ENCODE measurements at places on chromosomes 3 and 15. TPM values are rescaled to one million over a fixed set of nuclear protein-coding genes. Genes with fewer than 3 reads are reported as not detected.
A peak's percentile ranks its signal among the peaks of the same experiment; 100 is the strongest.

ZNF80 gene
- total RNA-seq = not detected

ARPP21 gene
- total RNA-seq = 0.33 TPM

PSMA4 gene
- total RNA-seq = 135 TPM

GNAT1 gene
- total RNA-seq = not detected

UROC1 gene
- not detected for total RNA-seq

ALPK3 gene
- 9.1 TPM for total RNA-seq

SERPINI2 gene
- total RNA-seq = not detected

CLDN11 gene
- 3.3 TPM for total RNA-seq

DNA sequence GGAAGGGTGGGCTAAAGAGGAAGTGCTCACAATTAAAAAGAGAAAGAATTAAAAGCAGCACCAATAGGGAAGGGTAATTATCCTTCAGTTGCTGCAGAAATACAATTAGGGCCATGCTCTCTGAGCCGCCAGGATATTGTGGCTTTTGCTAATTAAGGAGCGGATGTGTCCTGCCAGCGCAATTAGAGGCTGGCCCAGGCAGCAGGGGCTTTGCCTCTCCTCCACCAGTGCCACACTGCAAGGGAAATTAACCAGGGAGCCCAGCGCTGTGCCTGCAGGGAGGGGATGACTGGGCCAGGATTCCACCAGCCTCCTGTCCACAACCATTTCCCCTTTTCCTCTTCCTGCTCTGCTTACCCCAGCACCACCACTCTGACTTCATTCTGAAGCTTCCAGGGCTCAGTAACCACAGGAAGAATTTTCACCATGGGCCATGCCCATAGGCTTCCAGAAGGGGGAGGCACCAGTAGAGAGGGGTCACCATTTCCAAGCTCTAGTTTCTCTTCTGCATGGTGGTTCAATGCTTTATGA is 10.4 kb upstream of the AEN start:
- DNase-seq = no peak

GRCh38 chr15:74375303-74375693 is 7.9 kb upstream of the CYP11A1 start:
- DNase-seq = peak; percentile 96

- no peak for DNase-seq
These were observed 112.2 kb upstream of the ETV5 start for GRCh38 chr3:186220911-186221645.

DNA sequence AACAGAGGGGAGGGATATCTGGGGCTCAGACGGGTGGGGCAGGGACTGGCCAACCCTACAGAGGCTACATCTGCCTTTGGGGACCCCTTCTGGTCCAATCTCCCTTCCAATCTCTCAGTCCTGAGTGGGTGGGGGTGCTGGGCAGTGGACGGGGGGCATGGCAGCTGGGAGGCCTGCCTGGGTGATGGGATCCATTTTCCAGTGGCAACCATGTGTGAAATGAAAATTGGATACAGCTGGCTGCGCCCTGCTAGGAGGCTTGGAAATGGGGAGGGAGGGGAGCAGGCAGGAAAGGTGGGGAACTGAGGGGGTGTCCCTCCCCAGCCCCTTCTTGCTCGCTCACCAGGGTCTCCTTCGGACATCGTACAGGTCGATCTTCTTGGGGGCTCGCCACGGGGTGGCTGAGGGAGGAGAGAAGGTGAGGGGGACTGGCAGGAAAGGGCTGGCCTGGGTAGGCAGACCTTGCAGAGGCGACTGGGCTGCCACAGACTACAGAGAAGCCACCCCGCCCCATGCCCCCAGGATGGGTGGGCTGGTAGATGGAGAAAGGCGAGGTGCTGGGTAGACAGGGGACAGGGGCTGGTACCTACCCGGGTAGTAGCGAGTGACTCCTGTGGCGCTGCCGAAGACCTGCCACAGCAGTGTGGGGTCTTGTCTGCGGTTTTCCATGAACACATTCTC is 21.2 kb upstream of the TMEM115 start:
- DNase-seq = no peak

- DNase-seq = no peak
These were observed 1.3 kb downstream of the ALPK3 start for GRCh38 chr15:84818261-84819131.

DNA sequence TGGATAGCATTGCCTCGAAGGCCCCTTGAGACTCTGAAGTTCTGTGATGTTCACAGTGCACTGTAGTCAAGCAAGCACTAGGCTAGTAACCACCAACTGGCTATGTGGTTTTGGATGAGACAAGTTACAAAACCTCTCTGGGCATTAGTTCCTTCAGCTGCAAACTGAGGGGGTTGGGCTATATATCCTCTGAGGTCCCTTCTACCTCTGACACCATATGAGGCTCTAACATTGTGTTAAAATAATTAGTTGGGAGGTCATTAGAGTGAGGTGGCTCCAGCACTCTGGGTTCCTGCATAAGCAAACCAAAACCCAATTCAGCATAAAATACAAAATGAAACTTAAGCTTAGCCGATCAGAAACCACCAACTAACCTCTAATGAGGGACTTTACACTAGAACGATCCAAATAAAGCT is 209.5 kb upstream of the LRRN1 start:
- DNase-seq = no peak

GRCh38 chr3:167095976-167096375 is 284.1 kb downstream of the ZBBX start:
- no peak for DNase-seq

- no peak for DNase-seq
These were observed 33.0 kb downstream of the CCDC12 start for GRCh38 chr3:46943237-46944187.

DNA sequence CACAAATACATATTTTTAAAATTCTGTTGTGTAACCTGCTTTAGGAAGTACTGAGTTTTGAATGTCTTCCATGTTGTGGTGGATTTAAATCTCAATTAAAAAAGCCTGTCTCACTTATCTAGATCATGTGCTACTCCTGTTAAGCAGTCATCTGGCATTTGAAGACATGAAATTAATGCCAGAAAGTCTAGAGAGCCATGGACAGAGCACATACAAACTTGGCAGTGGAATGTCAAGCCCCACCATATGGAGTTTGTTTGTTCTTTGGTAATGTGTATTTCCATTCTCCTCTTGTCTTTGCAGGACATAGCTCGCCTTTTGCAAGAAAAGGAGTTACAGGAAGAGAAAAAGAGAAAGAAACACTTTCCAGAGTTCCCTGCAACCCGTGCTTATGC is 39.3 kb upstream of the UTS2B start:
- DNase-seq = no peak

- no peak for DNase-seq
These were observed 70.5 kb upstream of the MAP4 start for GRCh38 chr3:48086705-48087104.

DNA sequence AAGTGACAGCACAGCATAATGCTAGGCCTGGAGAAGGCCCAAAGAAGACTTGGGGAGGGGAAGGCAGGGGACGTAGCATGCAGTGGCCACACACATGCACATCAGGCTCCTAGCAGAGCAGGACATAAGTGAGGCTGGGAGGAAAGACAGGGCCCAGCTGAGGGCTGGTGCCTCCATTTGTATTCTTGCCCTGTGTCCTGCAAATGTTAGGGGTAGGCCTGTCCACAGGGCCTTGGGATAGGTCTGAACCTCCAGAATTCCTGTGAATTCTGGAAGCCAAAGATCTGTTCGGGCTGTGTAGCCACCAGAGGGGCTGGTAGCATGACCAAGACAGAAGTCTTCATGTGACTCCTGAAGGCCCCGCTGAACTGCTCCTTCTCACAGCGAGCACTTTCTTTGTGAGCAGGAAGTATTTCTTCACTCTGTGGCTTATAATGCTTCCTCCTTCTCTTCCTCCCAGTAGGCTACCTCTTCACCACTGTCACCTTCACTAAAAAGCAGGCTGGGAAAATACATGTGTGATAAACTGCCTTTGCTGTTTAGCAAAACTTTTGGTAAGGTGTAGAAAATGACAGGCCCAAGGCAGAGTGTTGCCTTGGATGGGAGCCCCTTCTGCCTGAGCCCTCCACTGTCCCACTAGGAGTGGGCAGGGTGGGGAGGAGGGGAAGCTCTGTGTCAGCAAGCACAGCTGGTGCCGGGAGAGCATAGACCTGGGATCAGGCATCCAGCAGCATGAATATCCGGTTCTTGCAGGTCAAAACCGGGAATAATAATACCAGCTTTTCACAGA is 8.4 kb downstream of the CERS3 start:
- DNase-seq = peak; percentile 66

- no peak for DNase-seq
These were observed 60.0 kb downstream of the ZNF385D start for GRCh38 chr3:21691036-21691435.

GRCh38 chr3:185754920-185755319 is 69.9 kb downstream of the IGF2BP2 start:
- no peak for DNase-seq

DNA sequence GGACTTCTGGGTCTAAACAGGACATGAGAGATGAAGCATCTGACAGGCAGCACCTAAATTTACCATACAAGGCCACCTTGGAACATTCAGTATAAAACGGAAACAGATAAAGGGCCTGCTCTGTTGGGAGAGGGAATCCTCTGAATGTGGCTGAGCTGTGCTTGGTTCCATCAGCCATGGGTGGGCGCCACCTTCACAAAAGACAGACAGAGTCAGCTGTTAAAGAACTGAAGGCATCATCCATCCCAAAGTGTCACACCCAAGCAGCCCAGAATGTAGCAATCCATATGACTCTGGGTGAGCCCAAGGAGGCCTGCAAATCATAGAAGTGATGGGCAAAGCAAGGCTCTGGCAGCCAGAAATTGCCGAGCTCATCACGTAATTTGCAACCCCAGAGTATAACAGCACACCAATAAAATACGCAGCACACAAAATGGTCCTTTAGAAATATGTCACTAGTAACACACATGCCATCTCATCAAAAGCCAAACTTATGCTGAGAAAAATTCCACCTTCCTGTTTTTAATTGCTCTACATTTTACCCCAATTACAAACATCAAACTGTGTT is 24.8 kb upstream of the RBP1 start:
- peak; percentile 55 for DNase-seq

GRCh38 chr3:168047936-168048335 is 47.8 kb downstream of the GOLIM4 start:
- DNase-seq = no peak

GRCh38 chr15:68681836-68682235 is 103.0 kb downstream of the CORO2B start:
- no peak for DNase-seq

DNA sequence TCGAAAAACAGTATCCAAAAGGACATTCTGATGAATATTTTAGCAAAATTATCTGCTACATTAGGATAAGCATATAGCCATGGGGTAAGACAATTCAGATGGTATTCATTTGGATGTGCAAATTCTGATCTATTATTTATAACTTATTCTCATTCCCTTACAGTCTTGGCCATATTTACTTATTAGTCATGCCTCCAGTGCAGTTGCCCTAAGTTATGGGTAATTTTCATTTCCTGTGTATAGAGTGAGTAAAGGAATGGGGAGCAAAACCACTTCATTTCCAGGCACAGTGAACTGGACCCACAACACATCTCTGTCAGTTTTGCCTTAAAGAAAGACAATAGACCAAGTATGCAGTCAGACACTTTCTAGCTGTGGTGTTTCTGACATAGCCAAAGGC is 134.3 kb downstream of the POLQ start:
- DNase-seq = no peak

DNA sequence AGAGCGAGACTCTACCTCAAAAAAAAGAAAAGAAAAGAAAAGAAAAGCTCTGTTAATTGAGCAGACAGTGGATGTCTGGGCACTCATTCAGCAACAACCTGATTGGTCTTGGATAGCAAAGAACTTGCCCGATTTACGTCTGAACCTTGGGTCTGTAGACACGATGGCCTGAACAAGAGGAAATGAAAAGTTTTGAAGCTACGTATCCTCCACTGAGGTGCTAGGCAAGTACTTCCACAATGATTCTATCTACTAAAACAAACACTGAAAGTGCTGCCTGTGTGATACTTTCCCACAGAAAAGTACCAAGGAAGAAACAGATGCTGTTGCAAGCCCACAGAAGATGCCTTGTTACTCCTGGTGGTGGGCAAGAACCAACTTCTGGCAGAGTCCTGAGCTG is 21.8 kb upstream of the MUSTN1 start:
- no peak for DNase-seq

DNA sequence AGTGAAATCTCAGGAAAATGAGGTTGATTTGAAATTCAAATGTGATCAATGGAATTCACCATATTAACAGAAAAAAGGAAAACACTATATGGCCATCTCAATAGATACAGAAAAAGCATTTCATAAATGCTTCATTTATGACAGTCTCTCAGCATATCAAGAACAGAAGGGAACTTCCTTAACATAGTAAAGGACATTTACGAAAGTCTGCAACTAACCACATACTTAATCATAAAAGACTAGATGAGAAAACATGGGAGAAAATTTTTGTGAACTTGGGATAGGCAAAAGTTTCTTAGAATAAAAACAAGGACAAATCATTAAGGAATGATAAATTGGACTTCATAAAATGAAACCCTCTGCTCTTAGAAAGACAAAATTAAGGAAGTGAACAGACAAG is 24.7 kb upstream of the TIPARP start:
- no peak for DNase-seq

DNA sequence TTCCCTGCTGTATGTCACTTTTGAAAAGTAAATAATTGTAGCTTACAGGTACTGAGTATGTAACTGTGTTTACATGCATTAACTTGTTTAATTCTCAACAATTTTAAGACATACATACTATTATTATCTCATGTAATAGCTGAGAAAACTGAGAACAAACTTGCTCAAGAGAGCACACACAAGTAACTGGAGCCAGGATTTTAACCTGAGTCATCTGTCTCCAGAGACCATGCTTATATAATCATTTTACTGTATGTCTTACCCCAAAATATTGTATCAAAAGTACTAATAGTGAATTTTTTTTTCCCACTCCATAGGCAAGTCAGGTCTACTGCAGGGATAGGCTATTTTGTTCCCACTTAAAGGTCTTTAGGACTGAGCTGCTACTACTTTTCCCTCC is 95.4 kb downstream of the FEZF2 start:
- DNase-seq = no peak

Data from esophagus muscularis mucosa (tissue), 4 donors.